ENCODE measurements at places on chromosomes 3 and 15.

GRCh38 chr15:76057332-76058000 lies 2.3 kb upstream of the TMEM266 start:
- no peak for DNase-seq

GRCh38 chr3:23800731-23801130 lies 5.0 kb upstream of the UBE2E1 start:
- DNase-seq: no peak

DNA sequence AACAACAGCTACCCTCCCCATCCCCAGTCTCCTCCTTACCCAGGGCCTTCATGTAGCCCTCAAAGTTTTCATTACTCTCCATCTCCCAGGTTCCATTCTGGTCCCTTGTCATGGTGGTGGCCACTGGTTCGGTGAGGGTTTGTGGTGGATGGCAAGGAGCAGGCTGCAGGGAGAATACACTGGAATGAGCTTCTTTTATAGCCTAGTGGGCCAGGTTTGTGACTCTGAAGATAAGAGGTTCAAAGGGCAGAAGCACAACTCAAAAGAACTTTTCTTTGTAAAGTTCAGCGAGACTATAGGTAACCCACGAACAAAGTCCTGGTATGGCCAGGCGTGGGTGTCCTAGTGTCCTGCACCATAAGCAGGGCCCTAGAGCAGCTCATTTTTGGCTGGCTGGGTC lies at the start of gene RBP2:
Gene RBP2, minus strand, starts transcription at position 169 of the 400 bp plus-strand sequence. Its CDS starts 57 bp downstream, at position 112.
- DNase-seq: no peak

GRCh38 chr15:60591496-60592370 lies 112.8 kb upstream of the ICE2 start:
- DNase-seq: peak; percentile 39

DNA sequence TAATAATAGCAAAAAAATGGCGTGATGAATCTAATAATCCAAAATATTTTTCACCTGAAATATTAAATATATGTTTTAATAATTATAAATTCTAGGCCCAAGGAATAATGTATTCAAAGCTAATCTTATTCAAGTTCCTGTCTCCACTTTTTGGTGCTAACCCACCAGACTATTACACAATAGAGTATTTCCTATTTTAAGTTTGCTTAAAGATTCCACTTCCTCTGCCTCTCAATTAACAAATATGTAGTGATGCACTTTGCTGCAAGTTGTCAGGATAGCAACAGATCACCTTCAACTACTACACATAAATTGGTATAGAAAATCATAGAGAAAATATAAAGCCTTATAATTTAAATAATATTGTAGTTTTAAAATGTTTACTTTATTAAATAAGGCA lies 467.5 kb downstream of the C3orf38 start:
- no peak for DNase-seq

DNA sequence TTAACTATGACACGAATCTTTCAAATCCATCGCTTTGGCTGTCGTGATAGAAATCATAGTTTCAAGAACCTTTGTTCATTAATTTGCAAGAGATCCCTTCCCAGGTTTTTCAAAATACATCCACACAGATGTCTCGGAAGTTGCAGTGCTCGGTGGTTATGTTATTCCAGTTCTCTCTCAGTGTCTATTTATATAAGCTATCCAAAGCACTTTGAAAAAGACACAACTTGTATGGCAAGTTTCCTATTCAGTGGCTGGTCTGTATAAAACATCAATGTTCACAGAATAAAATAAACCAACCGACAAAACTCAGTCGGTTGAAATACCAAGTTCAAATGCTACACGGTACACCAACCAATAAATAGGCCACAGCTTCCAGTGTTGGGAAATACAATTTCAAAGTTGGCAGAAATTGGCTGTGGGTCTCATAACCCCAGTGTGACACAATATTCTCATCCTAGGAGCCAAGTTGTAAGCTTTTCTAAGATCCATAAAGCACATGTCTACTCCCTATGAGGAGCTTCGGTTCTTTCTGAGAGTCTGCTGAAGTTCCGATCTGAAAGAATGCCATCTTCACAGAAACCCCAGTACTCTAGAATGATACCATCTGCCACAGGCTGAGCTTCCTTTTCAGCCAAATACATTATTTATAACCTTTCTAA lies 23.7 kb downstream of the SATB1 start:
- DNase-seq: no peak

DNA sequence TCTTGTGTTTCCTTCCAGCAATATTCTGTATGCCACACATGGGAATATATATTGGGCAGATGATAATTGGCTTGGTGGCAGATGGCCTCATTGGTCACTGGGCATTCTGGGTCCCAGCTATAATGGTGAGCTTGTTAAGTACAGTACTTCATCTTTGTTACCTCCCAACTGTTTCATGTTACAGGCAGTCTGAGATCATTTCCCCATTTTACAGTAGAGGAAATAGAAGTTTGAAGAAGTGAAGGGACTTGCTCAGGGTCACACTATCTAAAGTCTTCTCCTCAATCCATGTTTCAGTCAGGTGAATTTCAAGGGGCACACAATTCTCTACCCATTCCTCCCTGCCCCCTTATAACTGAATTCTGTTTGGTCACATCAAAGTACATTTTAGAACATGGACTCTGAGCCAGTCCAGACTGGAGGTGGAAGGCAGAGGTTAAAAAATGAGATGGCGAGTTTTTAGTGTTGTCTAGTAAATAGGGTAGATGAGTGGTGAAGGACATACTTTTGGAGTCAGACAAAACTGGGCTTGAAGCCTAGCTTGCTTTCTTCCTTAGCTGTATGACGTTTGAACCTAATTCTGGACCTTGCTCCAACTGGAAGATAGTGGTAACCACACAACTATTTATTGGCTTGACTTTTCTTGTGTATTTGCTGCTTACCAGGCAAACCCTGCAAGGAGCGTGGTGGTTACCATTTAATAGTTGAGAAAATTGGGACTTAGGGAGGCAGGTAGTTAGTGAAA lies 2.5 kb downstream of the EEFSEC start:
- no peak for DNase-seq

GRCh38 chr15:94582368-94582767 lies 351.0 kb downstream of the MCTP2 start:
- DNase-seq: no peak

DNA sequence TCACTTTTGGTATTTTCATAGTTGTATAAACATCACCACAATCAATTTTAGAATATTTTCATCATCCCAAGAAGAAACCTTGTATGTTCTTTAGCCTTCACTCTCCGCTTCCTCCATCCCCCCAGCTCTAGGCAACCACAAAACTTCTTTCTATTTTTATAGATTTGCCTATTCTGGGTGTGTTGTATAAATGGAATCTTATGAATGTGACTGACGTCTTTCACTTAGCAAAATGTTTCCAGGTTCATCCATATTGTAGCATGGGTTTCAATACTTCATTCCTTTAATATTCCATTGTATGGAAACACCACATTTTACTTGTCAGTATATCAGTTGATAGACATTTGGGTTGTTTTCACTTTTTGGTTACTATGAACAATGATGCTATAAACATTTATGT lies 335.8 kb upstream of the GOLIM4 start:
- DNase-seq: no peak

GRCh38 chr3:37907906-37908305 lies 46.2 kb downstream of the CTDSPL start:
- DNase-seq: no peak

- peak; percentile 33 for DNase-seq
Measured at GRCh38 chr3:10602769-10603768, 97.7 kb upstream of the ATP2B2 start.

GRCh38 chr15:92596623-92597022 lies 59.0 kb downstream of the FAM174B start:
- no peak for DNase-seq

DNA sequence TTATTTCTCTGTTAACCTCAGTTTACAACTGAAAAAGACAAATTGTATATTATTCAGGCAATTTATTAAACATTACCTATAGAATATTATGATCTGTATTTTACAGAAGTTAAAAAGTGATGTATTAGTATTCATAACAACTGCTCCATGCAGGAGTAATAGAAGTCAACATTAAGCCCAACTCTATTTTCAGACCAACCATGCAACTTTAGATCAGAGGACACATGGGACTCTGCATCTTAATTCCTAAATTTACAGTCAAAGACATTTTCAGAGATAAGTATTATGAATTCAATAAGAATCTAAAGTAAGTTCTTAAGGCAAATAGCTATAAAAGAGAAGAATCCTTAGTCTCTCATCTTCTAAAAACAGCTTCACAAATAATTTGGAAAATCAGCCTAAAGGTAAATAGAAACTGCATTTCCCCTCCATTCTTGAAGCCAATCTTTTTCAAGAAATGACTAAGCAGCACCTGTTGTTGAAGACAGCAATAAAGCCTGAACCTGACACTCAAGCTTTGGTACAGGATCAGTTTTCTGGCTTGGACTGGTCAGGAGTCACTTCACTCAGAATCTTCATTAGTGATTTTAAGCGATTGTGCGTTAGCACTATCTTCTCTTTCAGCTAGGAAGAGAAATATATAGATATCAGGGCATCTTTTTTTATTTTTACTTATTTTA lies 23.0 kb downstream of the OIP5 start:
- DNase-seq: no peak

GRCh38 chr15:50361756-50362155 lies 6.8 kb upstream of the GABPB1 start:
- DNase-seq: no peak

DNA sequence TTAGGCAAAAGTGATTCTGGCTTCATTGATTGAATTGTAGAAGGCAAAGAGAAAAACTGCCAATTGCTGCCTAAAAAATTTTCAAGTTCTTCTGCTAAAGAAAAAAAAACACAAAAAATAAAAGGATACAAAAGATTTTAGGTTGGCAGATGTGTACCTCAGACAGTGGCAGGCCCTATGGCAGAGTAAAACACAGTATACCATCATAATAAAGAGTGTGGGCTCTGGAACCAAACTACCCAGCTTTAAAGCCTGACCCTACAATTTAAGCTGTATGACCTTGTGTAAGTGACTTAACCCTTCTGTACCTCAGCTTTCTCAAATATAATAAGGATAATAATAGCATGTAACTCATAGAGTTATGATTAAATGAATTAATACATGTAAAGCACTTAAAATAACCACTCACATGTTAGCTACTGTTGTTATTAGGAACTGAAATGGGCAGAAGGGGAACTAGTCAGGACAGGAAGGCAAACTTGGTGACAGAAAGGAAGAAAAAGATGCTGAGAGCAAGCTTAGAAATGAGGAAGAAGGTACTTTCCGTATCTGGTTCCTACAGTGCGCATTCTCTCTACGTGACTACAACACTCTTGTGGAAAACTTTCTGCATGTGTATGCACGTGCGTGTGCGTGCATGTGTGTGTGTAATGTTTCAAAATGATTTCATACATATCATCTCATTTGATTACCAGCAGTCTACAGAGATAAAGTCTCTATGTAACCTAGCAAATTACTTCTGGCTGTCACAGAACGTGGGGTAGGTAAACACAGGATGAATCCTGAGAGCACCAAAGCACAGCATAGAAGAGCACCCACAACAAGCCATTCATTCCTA lies 13.6 kb upstream of the GATM start:
- DNase-seq: no peak

- DNase-seq: no peak
Measured at GRCh38 chr15:29115093-29115991, 154.3 kb downstream of the NSMCE3 start.
